Urothelium cell line (cell line): ENCODE measurements at places on chromosomes 3 and 15.

- DNase-seq: no peak
These were observed 32.6 kb upstream of the SPATA16 start for GRCh38 chr3:173173652-173174051.

GRCh38 chr3:20810555-20810954 lies 624.5 kb upstream of the SGO1 start:
- no peak for DNase-seq

DNA sequence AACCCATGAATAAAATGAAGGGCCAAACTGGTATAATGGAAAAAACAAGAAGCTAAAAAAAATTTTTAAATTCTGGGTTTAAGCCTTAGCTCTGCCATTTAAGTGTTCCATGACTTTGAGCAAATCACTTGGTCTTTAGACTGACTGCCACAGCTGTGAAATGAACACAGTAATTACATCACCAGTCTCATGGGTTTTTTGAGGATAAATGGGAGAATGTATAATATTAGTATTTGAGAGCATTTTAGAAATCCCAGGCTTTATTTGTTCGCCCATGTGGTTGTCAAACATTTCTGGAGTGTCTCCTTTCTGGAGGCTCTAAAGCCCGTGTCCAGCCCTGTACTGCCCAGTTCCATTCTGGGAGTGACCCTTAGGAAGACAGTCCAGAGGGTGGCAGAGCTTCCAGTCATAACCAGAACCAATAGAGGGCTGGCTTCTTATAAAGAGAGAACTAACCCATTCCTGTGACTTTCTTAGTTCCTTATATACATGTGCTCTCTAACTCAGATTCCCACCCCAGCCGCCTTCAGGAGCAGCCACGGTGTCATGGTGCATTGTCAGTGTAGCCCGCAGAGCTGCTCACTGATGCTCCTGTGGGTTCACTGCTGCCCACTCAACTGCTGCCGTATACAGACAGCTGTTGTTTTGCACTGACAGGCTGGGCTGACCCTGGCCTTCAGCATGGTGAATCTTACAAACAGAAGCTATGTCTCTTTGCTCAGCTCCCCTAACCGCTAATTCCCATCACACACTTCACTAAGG lies 44.7 kb downstream of the BOC start:
- DNase-seq: no peak

DNA sequence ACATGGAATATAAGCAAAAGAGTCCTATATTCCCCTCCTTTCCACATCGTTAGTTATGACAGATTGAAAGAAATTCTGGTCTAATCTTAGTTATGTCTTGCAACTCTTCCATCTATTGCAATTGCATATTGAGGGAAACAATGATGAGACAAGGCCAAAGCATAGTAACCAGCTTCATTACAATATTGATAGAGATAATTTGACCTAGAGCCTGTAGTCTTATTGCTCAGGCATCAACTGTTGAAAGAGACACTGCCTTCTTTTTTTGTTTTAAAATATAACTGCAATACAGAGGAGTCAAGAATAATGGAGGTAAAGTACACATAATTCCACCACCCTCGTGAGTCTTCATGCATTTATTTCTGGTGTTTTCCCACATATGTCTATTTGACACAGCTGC lies 2.0 kb downstream of the TM4SF18 start:
- DNase-seq: no peak

- DNase-seq: no peak
These were observed 22.5 kb upstream of the CLK3 start for GRCh38 chr15:74593122-74593521.

GRCh38 chr3:98343647-98344507 lies 9.8 kb upstream of the OR5K4 start:
- DNase-seq: peak; percentile 65

DNA sequence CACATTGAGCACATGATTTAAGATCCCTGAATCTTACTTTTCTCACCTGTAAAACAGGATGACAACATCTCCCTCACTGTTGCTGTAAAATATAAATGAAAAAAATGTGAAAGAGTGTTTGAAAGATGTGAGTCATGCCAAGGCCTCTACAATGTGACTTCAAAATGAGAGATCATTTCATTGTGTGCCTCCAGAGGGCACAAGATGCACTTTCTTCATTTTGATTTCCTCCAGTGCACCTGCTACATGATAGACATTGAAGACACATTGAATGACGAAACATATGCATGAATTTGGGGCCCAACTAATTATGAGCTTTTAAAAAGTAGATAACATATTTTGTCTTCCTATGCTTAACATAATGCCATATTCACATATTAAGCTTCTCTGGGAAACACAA lies 170.3 kb downstream of the MOBP start:
- peak; percentile 57 for DNase-seq

DNA sequence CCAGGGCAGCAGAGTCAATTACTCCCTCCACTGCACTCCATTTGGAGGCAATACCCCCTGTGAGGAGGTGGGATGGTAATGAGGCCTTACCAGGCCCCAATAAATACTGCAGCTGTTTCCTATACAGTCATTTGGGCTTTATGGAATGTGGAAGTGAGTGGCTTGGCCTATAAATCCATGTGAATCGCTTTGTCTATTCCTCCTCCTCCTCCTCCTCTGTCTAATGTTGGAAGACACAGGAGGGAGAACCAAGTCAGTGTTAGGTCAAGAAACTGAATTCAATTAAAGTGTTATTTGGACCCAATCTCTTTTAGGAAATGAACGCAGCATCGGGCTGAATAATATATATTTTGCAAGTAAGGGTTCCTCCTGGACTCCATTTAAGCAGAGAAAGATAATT lies 17.3 kb upstream of the SRGAP3 start:
- DNase-seq: no peak

GRCh38 chr15:61951949-61952348 lies 108.3 kb downstream of the VPS13C start:
- DNase-seq: no peak

DNA sequence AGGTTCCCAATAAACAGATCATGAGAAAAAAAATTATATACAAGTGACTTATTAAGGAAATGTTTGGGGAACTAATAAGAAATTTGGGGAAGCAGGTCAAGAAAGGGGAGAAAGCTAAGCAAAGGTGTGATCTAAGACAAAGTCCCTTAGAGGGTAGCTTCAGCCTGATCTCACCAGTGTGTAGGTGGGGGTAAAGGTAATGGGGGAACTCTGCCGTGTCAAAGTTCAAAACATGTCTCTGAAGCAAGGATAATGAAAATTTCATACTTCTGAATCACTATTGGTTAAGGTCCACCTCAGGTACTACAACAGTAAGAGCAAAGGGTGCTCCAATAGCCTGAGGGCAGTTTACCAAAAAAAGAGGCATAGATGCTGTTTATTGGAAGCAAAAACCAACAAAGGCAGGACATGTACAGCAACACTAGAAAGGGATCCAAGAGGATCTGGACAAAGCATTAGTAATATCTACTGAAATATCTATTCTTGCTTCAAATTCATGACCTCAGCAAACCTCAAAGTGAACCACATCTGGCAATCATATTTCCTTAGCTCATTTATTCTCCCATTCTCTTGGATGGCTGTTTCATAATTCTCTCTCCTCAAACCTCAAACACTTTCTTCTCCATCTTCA lies 6.9 kb downstream of the ACAD11 start:
- no peak for DNase-seq

GRCh38 chr15:86540840-86541467 lies 461.3 kb downstream of the AGBL1 start:
- no peak for DNase-seq

DNA sequence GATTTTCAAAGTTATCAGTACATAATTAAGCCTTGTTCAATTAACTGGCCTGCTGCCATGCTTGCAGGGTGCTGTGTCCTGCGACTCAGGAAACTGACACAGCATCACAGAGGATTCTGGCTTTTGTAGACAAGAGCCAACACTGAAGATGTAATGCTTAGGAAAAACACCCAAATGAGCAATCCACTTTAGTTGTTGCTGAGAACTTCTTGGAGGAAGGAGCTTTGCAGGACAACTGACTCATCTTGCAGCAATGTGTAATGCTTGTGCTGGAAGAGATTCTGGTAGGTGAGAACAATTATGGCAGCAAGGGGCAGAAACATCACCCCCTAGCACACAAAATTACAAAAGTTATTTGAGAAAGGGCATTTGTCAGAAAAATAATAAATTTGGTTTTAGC lies 67.6 kb downstream of the NLGN1 start:
- DNase-seq: peak; percentile 13

DNA sequence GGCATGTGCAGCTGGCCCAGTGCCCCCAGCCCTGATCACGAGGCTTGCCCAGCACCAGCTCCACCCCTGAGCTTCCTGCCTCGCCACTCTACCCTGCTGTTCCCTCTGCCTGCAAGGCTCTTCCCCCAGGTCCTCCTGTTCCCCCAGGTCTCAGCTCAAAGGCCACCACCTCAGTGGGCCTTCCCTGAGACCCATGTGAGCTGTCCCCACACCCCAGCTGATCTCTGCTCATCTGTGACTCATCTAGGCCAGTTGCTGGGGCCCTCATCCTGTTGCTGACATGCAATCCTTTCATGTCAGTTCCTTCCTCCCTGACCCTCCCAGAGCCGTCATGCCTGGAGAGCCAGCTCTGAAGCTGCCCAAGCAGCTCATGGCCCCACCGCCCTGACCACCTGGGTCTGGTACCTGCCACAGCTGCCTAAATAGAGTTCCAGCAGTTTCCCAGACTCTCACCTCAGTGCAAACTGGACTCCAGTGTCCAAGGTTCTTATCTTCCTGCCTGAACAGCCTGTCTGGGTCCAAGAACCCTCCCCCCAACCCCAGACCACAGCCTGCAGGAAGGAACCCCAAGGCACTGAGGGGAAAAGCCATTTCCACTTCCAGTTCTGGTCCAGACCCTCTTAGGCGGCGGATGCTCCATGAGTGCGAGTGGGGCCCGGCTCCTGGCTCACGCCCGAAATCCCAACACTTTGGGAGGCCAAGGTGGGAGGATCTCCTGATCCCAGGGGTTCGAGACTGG lies 116.6 kb upstream of the IQSEC1 start:
- DNase-seq: peak; percentile 48

- DNase-seq: no peak
These were observed 278.5 kb upstream of the UMPS start for GRCh38 chr3:124451630-124452317.

GRCh38 chr3:127173516-127174166 lies 19.3 kb upstream of the PRR23E start:
- no peak for DNase-seq

DNA sequence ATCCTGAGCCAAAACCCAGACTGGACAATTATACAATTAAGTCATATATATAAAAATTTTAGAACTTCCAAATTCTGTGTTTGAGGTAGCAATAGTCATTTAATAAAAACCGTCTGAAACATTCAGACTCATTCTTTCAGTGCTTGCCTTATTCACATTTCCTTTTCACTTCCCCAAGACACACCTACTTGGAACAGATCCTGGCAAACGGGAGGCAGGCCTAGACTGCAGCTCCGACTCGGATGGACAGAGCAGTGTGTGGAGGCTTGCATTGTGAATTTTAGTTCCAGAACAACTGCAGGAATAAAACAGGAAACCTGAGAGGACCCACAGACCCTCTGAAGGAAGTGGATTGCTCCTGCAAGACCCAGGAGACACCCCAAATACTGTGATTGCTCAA lies 341.4 kb downstream of the CNTN3 start:
- DNase-seq: no peak

DNA sequence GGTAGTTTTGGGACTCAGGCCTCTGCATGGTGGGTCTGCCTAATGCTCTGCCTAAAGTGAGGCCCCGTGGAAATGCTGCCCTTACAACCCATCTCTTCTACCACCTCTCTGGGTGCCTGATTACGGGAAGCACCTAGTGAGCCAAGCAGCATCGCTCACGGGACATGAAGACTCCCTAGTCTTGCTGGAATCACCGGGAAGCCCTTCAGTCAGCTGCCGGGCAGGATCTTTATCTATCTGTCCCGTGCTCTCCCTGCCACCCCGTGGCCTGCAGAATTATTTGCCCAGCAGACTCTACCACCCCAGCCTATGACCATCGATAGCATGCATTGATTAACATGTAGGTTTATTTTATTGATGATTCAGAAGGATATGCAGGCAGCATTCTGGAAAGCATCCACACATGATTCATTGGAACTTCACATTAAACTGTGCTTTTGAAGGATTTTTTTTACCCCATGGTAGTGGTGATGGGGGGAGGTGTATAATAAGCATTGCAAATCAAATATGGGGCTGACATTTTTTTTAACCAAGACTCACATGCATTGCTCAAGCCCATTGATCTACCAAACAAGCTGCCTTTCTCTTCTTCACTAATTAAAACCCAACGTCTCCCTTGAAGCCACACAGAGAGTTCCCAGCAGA lies 63.1 kb downstream of the ATP2B2 start:
- no peak for DNase-seq

DNA sequence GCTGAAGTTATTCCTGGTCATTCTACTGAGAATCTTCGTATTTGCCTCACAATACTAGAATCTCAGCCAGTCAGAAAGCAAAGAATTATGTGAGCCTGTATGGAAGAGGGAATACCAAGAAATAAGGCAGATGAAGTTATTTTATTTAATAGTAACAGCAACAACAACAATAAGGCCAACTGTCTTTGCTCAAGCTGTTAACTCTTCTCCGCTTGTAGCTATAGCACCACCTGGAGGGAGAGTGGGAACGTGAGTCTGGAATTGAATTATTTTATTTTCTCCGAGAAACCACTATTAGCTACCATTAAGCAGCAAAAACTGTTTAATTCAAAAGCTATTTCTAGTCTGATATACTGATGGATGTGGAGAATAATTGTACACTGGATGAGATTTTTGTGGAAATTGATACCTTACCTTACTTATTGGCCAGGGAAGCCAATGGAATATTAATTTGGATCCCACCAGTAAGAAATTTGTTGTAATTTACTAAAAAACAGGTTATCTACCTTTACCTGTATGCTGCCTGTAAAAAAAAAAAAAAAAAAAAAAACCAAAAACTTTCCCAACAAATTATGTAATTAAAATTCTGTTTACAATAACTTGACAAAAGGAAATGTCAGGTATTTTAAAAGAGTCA lies 50.1 kb downstream of the CALML4 start:
- DNase-seq: peak; percentile 40

- no peak for DNase-seq
These were observed 145.3 kb downstream of the ADAMTS17 start for GRCh38 chr15:100196326-100197058.

- DNase-seq: peak; percentile 72
These were observed 9.8 kb downstream of the SCG5 start for GRCh38 chr15:32651229-32651837.

- DNase-seq: no peak
These were observed 67.8 kb downstream of the NSUN3 start for GRCh38 chr3:94130690-94131089.

GRCh38 chr3:120487191-120487650 lies 36.4 kb upstream of the FSTL1 start:
- DNase-seq: no peak

- DNase-seq: no peak
These were observed 99.0 kb downstream of the MITF start for GRCh38 chr3:69838217-69838616.
